ENCODE measurements at places on chromosomes 1 and 21. TPM values are rescaled to one million over a fixed set of nuclear protein-coding genes. Genes with fewer than 3 reads are reported as not detected.

DNA sequence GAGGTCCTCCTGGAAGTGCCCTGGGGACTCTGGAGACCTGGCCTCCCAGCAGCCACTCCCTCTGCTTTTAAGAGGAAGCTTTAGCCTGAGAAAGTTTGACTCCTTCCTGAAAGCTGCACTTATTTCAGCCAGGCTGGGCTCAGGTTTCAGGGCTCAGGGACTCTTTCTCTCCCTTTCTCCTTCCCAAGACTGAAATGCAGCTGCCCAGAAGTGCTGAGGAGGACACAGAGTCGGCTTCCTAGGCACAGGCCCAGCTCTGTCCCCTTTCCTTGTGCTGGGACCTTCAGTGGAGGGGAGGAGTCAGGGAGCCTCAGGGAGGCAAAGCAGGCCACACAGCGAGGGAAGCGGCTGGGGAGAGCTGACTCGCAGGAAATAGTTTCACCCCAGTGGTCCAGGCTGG lies 137.3 kb downstream of the NAV1 start:
- DNase-seq, result peak; percentile 32

SDCCAG8 gene
- total RNA-seq, result 29.4 TPM

DNA sequence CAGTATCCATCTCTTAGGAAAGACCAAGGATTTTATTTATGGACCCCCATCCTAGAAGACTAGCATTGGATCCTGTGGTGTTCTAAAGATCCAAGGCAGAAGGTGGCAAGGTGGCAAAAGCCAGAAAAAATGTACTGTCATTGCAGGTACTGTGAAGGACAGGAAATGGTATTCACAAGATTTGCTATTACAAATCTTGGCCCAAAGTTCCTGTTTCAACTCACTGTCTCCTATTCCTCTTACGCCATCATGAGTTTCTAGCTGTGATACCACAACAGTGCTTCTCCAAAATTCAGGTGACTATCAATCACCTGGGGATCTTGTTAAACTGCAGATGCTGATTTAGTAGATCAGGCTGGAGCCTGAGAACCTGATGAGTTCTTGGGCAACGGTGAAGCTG lies 21.4 kb downstream of the ACP6 start:
- DNase-seq, result no peak

DNA sequence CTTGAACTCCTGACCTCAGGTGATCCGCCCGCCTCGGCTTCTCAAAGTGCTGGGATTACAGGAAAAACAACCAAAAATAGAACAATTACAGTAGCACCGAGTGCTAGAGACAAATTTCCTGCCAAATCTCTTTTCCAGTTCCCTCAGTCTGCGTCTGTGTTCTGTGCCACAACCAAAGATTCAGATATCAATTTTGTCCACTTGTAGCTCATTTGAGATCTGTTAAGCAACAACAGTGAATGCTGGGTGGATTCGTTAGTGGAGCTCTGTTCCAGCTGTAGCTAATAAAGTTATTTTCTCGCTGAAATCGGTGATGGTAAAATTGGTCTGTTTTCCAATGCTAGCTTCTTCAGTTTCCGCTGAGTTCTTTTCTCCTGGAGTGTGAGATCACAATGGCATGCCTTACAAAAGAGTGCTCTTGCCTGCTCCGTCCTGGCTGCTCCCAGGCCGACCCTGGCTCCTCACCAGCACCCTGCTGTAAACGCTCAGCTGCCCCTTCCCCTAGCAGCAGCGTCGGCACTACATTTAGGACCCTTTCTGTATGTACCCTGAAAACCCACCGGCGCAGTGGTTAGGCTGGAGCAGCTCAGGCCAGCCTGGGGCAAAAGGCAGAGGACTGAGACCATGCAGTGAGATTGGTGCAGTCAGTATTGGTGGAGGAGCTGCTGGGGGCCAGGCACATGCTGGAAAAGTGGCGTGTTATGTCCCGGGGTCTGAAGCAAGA lies 395.4 kb downstream of the KIF26B start:
- no peak for DNase-seq

SDF4 gene
- 109 TPM for total RNA-seq

- DNase-seq, result no peak
Measured at GRCh38 chr1:77040826-77041225, 173.5 kb downstream of the ST6GALNAC5 start.

Data from heart right ventricle (tissue), 16 donors.